ENCODE measurements at places on chromosomes 6 and 20.

- DNase-seq, result no peak
Measured at GRCh38 chr20:59184880-59185447, 21.3 kb downstream of the ZNF831 start.

DNA sequence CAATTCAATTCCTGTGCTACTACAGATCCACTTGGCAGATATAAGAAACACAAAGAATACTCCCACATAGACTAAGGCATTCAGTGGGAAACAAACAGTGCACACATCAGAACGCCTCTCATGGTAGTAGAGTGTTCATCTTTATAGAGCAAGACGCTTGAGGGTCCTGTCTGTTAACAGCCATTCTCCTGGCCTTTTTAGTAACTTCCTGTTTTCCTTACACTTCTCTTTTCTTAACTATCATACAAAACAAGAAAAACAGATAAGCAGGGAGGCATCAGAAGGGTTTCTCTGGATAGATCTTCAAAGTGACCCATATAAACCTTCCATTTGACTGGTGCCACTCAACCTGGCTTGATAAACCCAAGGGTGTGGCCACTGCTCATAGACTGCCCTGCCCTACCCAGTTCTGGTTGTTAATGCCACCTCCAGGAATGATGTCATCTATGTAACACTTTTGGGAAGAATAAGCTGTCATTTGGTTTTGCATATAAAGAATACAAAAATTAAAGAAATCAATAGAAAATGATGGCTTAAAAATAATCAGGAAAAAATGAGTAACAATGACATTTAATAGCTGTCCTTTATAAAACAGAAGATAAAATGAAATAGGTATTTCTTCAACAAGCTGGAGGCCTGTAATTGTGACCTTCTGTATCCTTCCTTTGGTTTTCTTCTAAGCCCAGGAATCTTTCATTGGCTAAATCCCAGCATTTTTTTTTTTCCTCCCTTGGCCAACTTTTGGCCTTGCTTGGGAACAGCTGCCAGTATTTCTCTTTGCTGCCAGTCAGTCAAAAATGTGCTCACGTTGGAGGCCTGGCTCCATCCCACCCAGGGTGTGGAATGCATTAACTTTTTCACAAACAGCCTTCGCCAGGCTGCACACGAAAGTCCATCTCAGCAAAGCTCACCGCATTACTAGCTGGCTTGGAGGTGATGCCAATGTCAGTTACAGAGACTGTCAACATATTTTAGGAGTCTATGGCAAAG, 103.5 kb downstream of the GJA10 start:
- no peak for DNase-seq

DNA sequence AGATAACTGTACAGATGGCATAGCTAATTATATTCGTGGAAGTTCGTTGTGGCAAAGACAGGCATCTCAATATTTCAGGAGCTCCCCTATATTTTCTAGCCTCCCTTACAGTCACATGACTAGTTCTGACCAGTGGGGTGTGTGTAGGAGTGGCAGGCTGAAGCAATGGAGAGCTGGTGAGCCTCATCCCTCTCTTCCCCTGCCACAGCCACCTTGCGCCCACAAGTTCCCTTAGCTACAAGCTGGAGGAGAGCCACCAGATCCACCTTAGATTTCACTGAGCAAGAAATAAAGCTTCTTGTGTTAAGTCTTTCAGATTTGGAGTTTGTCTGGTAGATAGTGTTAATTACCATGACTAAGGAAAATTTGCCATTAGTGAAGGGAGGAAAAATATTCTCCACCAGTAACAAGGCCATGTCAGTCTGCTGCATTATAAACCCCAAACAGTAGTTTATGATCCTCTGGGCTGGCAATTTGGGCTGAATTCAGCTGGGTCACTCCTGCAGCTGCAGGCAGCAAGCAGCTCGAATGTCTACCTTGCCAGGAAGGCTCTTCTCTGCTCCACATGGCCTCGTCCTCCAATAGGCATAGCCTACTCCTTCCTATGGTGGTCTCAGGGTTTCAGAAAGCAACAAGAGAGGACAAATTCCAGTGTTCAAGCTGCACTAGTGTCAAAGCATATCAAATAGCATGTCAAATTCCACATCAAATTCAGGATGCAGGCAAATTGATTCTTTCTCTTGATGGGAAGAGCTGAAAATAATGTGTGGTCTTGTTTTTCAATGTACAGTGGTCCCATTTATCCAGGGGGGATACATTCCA, 7.4 kb upstream of the RBCK1 start:
- DNase-seq, result no peak

GRCh38 chr6:139236105-139236504, 55.7 kb downstream of the TXLNB start:
- DNase-seq, result no peak

DNA sequence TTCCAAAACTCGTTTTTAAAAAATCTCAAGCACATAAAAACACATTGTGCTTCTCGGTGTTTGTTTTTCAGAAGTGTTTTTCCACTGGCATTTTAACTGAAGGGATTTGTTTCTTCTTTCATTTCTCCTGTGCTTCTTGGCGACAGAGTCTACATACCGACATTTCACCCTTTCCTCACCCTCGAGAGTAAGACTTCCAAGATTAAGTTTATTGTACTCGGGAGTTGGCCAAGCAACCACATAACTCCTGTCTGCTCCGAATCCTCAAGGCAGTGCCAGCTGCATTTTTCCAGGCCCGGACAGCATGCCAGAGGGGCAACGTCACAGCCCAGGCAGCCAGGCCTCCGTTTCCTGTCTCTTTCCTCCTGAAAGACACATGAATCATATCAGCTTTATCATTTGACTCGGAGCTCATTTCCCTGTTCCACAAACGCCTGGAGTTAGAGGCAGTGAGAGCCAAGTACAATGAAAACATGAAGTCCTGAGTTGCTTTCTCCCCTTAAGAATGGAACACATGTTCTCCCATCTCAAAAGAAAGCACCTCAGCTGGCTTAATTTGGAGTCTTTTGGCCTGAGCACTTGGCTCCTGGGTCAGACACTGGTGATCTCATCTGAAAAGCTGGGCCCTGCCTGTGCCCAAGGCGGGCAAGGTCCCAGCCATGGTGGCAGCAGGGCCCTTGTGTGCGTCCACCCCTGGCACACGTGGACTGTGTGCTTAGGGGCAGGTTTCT, 23.2 kb upstream of the FAM50B start:
- no peak for DNase-seq

- DNase-seq, result no peak
Measured at GRCh38 chr20:2037296-2037914, 43.5 kb upstream of the PDYN start.

DNA sequence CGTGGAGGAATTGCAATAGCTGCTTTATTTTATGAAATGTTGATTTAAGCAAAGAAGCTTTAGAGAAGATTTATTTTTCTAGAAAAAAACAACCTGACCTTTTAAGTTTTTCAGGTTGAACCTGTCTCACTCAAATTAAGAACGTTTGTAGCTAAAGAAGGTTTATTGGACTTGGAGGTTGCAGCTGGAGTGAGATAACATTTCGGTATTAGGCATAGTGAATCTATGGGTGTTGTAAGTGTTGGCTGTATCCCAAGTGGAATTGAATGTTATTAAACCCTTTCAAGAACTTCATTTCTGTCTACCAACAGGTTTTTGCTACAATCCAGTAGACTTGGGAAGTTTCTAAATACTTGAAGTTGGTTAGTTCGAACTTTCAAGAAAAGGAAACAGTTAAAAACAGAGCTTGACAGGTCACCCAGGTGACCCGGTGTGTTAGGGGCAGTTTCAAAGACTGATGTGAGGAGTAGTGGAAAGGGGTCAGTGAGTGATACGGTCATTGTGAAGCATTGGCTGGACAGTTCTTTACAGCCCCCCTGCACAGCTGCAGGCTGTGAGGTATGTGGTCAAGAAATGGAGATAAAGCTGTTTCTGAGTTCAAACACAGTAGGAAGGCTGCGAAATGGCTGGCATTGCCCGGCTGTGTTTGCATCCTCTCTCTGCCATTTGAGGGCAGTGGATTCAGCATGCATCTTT, 2.4 kb upstream of the TBCC start:
- DNase-seq, result no peak

GRCh38 chr20:10856237-10857015, 182.6 kb upstream of the JAG1 start:
- DNase-seq, result no peak

DNA sequence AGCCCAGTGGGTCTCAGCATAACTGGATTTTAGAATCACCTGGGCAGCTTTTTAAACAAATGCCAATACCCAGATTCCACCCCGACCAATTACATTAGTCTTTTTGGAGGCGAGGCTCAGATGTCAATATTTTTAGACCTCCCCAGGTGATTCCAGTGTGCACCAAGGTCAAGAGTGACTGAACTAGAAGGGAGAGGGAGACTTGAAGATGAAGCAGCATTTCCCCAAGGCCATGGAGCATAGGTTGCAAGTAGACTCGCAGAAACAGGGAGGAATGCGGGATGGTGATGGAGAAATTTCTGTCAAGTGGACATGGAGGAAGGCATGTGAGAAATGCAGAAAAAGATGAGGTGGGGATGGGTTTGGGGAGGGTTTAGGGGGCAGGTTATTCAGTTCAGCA, 64.9 kb downstream of the BCAS1 start:
- no peak for DNase-seq

DNA sequence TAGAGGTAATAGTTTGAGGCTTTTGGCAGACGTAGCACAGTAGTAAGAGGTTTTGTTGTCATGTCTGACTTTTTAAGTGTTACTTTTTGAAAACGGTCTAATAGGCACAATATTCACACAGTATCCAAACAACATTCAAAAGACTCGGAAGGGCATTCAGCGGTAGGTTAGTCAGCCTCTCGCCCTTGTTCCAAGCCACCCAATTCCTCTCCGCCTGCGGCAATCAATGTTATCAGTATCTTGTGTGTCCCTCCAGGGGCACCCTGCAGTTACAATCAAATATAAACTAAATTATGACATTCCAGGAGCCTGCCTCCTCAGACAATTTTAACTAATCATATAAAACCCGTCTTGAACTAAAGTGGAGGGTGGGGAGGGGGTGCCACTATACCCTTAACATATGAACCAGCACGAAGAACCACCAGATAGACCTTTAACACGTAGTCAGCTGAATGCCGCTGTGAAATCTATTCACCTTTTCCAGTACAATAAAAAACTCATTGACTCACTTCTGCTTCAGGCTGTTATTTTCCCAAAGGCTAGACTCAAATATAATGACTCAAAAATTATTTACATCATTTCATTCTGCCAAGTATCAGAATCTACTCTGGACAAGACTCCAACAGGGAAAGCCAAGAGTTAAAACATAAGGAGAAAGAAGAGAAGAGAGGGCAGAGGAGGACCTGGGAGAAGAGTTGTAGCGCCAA, 1.6 kb downstream of the TENT5A start:
- DNase-seq, result no peak

DNA sequence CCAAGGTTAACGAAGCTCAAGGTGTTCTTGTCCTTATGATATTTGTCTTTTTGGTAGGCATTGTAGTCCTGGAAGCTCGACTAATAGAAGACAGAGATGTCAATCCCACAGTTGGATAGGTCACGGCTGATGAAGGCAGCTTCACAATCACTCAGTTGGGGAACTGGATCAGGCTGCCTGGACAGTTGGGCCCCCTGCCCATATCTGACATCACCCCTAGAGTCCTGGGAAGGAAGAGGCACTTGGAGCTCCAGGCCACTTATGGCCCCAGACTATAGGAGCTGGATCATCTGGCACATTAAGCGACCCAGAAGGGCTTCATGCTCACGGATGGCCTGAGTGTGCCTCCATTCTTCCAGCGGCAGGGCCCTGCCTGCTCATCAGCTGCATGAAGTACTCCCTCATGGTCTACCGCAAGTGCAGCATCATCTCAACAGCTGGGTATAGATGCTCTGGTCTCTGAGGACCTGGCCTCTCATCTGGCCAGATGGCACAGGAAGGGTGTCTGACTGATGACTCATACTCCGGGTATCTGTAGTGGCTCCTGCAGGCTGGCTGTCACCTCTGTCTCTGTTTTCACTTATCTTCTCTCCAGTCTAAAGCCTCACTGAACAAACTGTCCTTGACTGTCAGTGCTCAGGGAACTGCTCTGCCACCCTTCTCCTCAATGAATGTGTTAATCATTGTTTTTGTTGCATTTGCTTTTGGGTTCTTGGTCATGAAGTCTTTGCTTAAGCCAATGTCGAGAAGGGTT, 29.2 kb upstream of the SSR1 start:
- no peak for DNase-seq

GRCh38 chr20:39795401-39796272, 833.5 kb downstream of the DHX35 start:
- DNase-seq, result no peak

DNA sequence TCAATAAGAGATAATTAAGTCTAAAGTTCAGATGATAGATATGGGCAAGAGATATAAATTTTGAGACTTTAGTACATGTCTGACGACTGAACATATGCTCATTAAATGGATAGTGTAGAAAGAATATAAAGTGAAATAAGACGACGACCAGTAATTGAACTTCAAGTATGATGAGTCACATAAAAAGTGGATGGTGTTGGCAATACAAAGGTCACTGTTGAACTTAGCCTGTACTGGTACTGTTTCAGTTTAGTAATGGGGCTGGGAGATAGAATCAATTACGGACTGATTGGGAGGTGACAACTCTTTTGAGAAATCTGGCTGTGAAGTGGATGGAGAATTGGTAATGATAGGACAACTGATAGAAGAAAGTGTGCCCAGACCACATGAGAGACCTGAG, 68.1 kb downstream of the IBTK start:
- DNase-seq, result no peak

- DNase-seq, result no peak
Measured at GRCh38 chr20:61347443-61347842, 95.4 kb downstream of the CDH4 start.

GRCh38 chr6:30819297-30819917, 64.9 kb upstream of the DDR1 start:
- DNase-seq, result no peak

- no peak for DNase-seq
Measured at GRCh38 chr6:148440877-148441453, 98.3 kb downstream of the SASH1 start.

DNA sequence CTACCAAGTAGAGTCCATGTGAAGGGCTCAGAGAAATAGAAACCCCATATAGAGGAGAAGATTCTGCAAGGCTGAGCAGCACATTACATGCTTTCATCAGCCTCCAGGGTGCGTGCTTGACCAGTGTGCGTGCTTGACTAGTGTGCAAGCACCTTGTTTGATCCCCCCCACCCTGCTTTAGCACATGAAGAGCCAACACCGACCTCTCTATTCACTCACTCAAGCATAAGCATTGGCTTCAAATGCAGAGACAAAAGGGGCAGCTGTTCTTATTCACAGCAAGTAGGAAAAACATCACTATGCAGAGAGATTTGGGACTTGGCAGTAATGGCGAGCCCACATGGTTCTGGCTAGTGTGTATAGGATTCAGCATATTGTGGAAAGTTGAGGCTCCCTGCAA, 278.7 kb upstream of the RNF217 start:
- DNase-seq, result no peak

GRCh38 chr6:136435101-136435500, 115.1 kb downstream of the MAP7 start:
- no peak for DNase-seq

GRCh38 chr20:8002056-8002455, 17.5 kb downstream of the TMX4 start:
- DNase-seq, result no peak

- DNase-seq, result no peak
Measured at GRCh38 chr20:5080384-5080877, 39.3 kb downstream of the PCNA start.

GRCh38 chr6:148653138-148653776, 93.6 kb upstream of the UST start:
- DNase-seq, result no peak
